Psoas muscle (tissue), 8 donors: ENCODE measurements at places on chromosomes 11 and 22. TPM values are rescaled to one million over a fixed set of nuclear protein-coding genes. Genes with fewer than 3 reads are reported as not detected.

Gene VPREB3
- 0.85 TPM for total RNA-seq

DNA sequence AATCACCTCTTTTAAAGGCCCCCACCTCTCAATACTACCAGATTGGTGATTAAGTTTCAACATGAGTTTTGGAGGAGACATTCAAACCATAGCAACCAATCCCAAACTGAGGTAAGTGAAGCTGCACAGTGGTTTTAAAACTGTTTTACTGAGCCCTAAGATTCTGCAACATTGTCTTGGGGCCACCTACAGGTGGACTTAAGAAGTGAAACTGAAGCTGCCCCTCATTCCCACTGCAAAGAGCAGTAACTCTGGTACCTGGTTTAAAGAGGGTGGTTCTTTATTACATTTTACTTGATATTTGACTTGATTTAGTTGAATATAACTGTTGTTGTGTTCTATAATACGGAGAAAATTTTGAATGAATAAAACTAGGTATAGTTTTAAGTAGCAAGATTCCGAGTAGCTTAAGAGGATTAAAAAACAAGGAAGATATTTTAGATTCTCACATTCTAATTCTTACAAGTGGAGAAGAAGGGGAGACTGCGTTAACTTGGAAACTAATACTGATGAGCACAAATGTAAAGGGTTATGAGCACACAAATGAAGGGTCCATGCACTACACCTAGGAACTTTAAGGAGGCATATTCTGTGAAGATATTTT, 26.7 kb downstream of the SYT9 start:
- DNase-seq: no peak

DNA sequence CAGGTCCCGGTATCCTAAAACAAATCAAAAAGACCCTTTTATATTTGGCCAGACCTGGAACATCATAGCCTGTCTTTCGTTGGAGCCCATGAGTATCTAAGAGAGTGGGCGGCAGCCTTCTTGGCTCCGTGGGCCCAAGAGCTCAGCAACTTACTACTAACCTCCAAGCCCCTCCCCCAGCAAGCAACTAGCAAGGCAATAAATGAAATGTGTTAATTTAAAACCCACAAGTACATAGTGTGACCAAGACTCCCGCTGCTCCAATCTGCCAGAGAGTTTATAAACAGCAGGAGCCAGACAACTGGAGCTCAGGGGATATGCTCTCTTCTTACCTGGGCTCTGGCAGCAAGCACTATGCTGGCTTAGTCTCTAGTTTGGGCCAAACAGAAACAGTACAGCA, 40.8 kb upstream of the CYP2D6 start:
- DNase-seq: no peak

Gene SLC22A8
- total RNA-seq: not detected

- DNase-seq: no peak
These were observed 43.7 kb downstream of the ZBTB16 start for GRCh38 chr11:114102993-114103896.

- no peak for DNase-seq
These were observed 7.1 kb downstream of the LARGE2 start for GRCh38 chr11:45929486-45930030.

DNA sequence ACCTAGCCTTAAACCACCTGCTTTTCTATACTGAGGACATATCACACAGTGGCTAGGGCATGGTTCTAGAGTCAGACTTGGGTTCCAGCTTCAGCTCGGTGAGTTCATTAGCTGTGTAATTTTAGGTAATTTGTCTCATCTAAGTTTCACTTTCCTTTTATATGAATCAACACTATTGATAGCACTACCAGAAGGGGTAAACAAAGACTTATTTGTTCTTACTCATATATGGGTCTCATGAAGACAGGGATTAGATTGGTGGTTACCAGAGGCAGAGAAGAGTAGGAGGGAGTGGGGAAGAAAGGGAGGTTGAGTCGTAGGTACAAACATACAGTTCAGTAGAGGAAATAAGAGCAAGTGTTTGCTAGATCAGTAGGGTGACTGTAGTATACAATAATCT, 924.7 kb downstream of the OPCML start:
- no peak for DNase-seq

DNA sequence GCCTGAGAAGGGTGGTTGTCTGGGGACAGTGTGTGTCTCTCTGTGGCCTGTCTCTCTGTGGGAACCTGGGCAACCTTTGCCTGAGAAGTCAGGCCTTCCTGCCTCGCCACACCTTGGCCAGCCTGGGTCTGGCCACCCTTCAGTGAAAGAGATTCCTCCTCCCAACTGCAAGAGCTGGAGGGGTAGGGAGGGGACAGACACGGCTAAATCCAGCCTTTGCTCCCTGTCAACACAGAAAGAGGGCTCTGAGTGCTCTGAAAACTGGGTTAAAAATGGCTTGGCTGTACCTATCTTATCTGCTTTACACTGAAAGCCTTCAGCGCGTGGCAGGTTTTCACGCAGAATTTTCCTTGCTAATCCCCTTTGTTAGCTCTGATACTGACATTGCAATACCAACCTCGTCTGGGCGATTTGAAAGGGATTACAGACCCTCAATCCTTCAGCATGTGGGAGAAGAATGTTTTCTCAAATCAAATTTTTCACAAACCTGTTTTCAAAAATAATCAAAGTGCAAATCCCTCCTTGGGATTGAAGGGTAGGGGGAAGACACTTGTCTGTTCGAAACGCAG, 163.7 kb downstream of the DSCAML1 start:
- DNase-seq: no peak

- DNase-seq: no peak
These were observed 18.7 kb downstream of the SYNGR1 start for GRCh38 chr22:39368461-39368911.

GRCh38 chr11:94788396-94788795, 20.2 kb downstream of the AMOTL1 start:
- DNase-seq: no peak

DNA sequence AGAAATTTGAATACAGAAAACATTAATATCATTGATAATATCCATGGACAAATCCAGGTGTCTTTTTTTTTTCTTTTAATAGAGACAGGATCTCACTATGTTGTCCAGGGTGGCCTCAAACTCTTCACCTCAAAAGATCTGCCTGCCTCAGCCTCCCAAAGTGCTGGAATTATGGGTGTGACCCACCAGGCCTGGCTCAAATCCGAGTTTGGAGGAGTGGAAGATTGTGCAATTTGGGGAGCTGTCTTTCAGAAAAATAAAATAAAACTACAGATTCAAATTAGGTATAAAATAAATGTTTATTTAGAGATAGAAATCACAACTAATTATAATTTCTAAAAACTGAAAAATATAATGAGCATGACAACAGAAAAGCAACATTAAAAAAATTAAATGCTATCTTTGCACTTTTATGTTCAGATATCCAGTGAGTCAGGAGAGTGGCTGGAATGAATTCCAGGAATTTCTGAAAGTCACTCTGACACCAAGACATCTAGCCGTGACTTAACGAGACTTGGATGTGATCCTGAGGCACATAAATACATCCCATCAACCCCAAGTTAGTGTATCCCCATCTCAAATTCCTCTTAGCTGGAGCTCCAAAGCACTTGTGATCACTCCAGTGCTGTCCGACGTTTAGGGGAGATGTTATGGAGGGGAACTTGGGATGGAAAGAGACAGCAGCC, 128.6 kb upstream of the THY1 start:
- no peak for DNase-seq

Gene TMEM45B
- not detected for total RNA-seq

GRCh38 chr11:112004389-112004788, 20.8 kb upstream of the DLAT start:
- DNase-seq: no peak

DNA sequence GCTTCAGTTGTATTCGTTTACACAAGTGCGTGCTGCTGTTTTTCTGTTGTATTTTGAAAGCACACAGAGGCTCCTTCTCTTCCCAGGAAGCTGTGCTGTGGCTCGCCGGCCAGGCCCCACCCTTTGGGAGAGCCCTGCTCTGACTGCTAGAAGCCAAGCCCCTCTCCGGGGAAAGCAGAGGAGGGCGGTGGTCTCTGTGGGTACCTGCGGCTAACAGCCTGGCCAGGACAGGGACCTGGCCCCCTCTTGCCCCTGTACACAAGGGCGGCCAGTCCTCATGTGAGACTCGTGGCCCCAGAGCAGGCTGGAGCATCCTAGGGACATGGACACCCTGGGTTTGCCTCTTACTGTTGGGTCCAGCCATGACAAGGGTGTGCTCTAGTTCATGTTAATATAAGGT, 14.8 kb downstream of the MOB2 start:
- no peak for DNase-seq

- DNase-seq: no peak
These were observed 46.4 kb downstream of the ATG16L2 start for GRCh38 chr11:72860592-72860991.

Gene FAM227A
- total RNA-seq: 0.18 TPM

DNA sequence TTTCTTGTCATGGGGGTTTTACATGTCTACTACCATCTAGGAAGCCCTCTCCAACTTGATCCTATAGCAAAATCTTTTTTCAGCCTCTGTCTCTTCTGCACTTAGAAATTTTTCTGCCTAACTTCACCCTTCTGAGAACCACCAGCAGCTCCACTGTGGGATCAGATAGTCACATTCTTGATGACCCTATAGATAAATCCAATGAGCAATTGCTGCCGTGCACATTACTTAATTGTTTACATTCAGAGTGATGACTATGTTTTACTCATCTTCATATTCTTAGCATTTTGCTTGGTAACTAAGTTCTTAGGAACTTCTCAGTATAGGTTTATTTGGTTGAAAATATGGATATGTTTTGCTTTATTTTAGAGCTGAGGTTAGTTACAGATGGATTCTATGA, 12.4 kb upstream of the ETS1 start:
- no peak for DNase-seq

DNA sequence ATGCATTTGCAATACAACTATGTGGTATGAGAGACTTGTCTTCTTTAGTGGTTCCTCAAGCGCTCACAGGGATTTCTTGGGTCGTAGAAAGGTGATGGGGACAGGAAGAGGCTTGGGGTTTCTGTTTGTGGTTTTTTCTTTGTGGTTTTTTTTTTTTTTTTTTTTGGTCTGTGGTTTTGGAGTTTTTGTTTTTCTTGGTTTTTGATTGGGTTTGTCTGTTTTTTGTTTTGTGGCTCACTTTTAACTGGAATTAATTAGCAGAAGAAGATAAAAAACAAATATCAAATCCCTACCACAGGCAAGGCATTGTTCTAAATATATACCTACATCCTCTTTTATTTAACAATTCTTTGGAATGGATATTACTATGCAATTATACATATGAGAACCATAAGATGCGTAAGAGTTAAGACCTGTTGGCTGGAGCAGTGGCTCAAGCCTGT, 5.5 kb downstream of the TTC28 start:
- DNase-seq: no peak

Gene SPON1
- 1.4 TPM for total RNA-seq

GRCh38 chr11:19676475-19677380, 35.9 kb upstream of the NAV2 start:
- peak; percentile 33 for DNase-seq
